AG20443 (cell line): ENCODE measurements at places on chromosomes 5 and 9.
A peak's percentile ranks its signal among the peaks of the same experiment; 100 is the strongest.

DNA sequence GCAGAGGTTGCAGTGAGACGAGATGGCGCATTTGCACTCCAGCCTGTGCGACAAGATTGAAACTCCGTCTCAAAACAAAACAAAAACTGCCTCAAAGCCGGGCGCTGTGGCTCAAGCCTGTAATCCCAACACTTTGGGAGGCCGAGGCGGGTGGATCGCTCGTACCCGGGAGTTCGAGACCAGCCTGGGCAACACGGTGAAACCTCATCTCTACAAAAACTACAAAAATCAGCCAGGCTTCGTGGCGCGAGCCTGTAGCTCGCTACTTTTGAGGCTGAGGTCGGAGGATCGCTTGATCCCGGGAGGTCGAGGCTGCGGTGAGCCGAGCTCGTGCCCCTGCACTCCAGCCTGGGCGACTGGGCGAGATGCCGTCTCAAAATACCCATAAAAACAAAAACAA is 988 bp downstream of the GFM2 start:
- DNase-seq: no peak

GRCh38 chr5:115016646-115017045 is 153.1 kb downstream of the TRIM36 start:
- no peak for DNase-seq

DNA sequence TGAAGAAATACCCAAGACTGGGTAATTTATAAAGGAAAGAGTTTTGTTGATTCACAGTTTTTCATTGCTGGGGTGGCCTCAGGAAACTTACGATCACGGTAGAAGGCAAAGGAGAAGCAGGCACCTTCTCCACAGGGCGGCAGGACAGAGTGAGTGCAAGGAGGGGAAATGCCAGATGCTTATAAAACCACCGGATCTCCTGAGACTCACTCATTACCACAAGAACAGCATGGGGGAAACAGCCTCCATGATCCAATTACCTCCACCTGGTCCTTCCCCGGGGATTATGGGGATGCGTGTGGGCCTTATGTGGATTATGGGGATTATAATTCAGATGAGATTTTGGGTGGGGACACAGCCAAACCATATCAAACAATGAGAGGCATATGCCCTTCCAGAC is 18.5 kb upstream of the RORB start:
- no peak for DNase-seq

GRCh38 chr5:36374266-36374862 is 72.7 kb upstream of the RANBP3L start:
- DNase-seq: peak; percentile 88

DNA sequence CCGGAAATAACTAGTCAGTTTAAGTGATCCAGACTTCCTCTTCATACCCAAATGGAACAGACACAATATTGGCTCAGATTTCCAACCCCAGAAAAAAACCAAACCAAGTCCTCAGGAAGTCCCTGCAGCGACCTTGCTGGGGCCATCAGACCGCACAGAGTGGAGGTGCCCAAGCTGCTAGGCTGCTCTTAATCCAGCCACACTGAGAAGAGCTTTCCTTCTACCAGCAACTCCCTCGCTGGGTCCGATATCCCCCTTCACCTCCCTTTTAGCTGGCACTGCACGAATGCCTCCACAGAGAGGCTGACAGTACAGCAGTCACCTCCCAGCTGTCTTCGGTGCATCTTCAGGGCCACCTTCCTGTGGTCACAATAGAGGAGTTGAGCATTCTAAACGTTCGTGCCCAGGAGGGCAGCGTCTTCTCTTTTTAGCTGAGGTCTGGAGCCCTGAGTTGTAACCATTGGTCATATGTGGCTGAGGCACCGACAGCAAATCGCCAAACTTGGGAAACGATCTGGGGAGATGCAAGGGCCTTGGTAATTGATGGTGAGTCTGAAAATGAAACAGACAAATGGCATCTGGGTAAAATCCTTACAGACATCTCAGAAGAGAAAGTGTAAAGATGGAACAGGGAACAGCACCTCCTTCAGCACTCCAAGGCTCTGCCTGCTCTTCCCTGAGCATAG is 5.7 kb downstream of the NAIF1 start:
- DNase-seq: no peak

DNA sequence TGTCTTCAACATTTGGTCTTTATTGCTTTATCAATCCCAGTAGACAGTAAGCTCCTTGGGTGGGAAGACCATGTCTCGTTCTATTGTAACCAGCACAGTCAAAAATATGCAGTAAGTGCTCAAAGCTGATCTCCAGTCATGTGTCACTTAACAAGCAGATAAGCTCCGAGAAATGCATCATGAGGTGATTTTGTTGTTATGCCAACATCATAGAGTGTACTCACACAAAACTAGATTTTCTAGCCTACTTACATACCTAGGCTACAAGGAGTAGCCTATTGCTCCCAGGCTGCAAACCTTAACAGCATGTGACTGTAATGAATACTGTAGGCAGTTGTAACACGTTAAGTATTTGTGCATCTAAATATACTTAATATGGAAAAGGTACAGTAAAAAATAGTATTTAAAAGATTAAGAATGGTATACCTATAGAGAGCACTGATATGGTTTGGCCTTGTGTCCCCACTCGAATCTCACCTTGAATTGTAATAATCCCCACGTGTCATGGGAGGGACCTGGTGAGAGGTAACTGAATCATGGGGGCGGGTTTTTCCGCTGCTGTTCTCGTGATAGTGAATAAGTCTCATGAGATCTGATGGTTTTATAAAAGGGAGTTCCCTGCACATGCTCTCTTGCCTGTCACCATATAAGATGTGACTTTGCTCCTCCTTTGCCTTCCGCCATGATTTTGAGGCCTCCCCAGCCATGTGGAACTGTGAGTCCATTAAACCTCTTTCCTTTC is 39.8 kb upstream of the PCSK5 start:
- no peak for DNase-seq

DNA sequence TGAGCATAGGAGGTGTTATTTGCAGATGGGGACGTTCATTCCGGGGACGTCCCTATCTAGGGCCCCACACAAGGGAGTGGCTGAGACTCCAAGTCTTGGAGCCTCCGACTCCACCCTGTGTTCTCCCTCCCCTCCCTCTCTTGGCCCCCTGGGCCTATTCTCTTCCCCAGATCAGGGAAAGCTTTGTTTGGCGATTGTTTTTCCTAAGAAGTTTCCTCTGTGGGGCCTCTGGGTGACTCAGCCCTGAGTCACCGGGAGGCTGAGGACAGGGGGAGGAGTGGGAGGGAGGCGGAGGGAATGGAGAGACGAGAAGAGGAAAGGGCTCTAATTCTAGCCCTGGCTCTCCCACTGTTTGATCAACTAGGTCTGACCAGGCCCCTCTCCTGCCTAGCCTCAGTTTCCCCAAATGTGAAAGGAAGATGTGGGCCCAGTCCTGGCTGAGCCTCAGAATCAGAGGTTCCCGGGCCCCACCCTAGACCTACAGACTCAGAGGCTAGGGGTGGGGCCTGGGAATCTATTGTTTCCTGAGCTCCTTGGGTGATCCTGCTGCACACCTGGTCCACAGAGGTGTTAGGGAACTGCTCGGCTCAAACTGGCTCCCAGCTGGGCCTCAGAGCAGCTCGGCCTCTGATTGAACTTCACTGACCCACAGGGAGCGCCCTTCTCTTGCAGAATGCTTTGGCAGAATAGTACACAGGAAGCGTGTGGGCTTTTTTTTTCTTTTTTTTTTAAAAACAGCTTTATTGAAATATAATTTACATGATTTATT is 19.2 kb downstream of the GSN start:
- peak; percentile 92 for DNase-seq

- DNase-seq: no peak
Measured at GRCh38 chr9:117076571-117077290, 338.1 kb downstream of the ASTN2 start.

- DNase-seq: peak; percentile 52
Measured at GRCh38 chr5:173327084-173327947, 898 bp downstream of the STC2 start.

- no peak for DNase-seq
Measured at GRCh38 chr9:79630521-79631403, 59.0 kb downstream of the TLE4 start.

- DNase-seq: no peak
Measured at GRCh38 chr5:149153193-149153750, 12.0 kb downstream of the ABLIM3 start.

DNA sequence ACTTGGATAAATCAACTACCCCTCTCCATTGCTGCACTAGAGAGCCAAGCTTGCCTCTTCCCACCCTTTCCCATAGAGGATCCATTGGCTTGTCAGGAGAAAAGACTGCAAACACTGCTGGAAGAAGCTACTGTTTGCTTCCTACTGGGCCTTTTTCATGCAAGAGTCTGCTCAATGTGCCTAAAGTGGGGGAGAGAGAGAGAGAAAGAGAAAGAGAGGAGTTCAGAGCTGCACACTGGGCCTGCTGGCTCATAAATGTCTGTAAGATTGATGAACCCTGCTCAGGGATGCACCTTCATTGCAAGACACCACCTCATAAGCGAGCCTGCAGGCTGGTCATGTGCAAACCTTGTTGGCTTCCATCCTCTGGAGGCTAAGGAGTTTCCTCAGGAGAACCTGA is 269.4 kb downstream of the ZNF608 start:
- DNase-seq: no peak

DNA sequence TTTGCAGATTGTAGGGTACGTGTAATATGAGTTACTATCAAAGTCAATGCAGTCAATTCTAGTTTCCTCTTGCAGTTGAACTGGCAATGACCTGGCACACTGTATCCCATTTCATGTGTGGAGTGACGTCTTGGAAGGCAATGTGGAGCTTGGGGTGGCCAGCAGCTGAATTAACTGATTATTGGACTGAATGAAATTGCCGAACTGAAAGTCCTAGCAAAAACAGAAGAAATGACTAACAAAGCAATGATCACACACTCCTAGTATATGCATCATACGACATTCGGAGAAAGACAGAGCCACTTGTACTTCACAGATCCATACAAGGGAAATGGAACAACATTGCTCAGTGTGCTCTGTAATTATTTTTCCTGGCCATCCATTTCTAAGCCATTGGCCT is 259.1 kb upstream of the DAPK1 start:
- no peak for DNase-seq

GRCh38 chr9:122180633-122181032 is 20.9 kb downstream of the MORN5 start:
- DNase-seq: peak; percentile 76

DNA sequence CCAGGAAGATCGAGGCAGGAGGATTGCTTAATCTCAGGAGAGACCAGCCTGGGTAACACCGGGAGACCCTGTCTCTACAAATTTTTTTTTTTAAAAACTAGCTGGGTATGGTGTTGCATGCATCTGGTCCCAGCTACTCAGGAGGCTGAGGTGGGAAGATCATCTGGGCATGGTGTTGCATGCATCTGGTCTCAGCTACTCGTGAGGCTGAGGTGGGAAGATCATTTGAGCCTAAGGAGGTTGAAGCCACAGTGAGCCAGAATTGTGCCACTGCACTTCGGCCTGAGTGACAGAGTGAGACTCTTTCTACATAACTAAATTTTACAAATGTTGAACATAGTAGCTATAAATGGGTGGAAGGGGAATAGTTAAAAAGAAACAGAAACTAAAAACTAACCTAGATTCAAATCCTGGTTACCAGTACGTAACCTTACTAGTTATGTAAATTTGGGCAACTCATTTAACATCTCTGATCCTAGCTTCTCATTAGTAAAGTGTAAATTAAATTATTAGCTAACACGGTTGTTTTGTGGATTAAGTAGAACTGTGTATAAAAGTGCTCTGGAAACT is 41.7 kb downstream of the TMEM161B start:
- no peak for DNase-seq

GRCh38 chr9:19992556-19992955 is 203.7 kb upstream of the SLC24A2 start:
- peak; percentile 27 for DNase-seq

DNA sequence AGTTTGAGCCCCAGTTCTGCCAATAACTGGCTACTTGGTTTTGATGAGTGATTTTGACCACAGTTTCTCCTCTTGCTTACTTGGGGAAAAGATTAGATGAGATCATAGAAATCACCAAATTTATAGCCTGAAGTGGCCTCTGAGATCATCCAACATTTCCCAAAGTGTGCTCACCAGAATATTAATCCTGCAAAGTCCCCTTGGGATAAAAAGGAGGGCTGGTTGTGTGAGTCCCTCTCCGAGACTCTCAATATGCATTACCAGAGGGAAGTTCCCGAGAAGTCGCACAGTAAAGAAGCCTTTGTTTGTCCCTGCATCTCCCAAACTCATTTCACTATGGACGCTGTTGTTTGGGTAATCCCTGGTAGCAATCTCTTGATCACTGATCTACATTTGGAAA is 88.4 kb upstream of the ADRA1B start:
- DNase-seq: no peak

DNA sequence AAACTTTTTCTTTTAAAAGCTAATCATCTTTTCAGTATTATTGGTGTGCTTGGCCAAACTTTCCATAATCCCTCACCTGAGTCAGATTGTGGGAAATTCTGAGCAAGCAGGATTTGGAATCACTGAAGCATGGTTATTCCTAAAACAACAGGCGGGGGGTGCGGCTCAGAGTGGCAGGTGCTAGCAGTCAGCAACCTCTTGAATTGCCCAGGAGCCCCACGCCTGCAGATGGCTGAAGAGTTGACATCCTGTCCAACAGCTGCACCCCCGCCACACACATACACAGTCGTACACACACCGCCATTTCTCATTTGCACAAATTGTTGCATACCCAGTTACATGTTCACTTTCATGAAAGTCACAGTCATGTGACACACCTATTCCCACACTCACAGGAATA is 96.6 kb downstream of the LHX2 start:
- no peak for DNase-seq

DNA sequence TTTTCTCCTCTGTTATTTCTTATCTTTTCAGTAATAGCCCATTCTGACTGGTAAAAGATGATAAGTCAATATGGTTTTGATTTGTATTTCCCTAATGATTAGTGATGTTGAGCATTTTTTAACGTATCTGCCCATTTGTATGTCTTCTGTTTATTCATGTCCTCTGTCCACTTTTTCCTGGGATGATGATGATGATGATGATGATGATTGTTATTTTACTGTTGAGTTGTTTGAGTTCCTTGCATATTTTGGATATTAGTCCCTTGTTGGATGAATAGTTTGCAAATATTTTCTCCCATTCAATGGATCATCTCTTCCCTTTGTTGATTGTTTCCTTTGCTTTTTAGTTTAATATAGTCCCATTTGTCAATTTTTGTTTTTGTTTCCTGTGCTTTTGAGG is 27.0 kb downstream of the UTP15 start:
- DNase-seq: no peak
